Muscle of back (tissue), 13 donors: ENCODE measurements at places on chromosomes 11 and 22. TPM values are rescaled to one million over a fixed set of nuclear protein-coding genes. Genes with fewer than 3 reads are reported as not detected.

P2RY6 gene
- 2.1 TPM for polyA plus RNA-seq

NADSYN1 gene
- 16.7 TPM for polyA plus RNA-seq

DNA sequence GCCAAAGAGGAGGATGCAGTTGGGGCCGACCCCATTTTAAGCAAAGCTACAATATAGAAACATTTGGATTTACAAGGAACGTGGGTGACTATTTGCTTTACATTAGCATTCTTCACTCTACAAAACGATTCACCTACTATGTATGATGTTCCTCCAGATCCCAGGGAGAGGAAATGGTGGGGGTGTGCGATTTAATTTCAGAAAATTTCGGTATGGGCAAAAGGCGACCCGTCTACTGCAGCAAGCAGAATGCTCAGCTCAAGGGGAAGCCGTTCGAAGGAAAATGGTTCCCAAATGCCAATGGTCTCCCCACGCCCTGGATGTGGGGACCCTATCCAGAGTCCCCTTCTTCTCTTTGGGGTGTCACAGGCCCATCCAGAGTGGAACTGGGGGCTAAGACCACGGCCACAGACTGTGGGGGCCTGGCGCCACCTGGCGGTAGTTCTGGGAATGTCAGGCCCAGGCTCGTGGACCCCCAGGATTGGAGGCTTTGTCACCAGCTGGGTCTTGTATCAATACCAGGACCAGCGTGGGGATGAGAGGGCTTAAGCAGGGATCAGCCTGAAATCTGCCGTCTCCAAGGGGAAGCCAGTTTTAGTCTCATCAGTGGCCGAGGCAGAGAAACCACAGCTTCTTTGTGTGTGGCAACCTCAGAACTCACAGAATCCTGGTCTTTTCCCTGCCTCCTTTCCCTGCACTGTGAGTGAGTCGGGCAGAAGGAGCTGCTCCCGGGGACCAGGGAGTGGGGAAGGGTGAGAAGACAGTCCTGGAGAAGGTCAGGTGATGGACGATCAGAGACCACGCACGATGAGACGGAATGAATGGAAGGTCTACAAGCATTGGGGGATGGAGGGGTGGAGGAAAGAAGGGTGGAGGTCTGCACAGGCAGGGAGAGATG, 8.4 kb downstream of the LRRC10B start:
- DNase-seq = peak; percentile 71

GRCh38 chr11:76392870-76393269, 11.7 kb downstream of the GVQW3 start:
- no peak for DNase-seq

GRCh38 chr11:6433998-6434660, 6.7 kb downstream of the HPX start:
- DNase-seq = no peak

YPEL1 gene
- 14.6 TPM for polyA plus RNA-seq

DNA sequence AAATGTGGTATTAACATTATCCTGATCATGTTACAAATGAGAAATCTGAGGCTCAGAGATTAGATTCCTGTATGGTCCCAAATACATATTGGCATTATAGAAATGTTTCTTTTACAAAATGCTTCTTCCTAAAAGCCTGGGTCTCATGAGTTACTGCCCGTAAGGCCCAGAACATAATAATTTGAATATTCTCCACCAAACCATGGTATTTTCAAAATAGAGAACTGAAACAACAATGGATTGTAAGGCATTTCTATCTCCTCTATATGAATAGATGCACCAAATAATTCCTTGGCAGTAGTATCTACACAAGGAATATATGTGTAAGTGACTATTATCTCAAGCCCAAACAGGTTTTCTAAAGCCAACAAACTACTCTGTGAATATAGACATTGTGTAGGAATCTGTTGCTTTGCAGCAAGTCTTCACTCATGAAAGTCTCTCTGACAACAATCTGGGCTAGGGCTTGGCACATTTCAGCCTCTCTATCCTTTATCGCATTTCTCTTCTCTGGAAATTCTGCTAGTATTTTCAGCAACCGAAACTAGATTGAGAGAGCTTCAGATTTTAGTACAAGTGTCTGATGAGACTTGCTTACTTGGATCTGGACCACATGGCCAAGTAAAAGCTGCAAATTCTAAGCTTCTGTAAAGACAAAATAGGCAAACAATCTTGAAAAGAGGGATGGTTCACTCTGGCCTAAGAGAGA, 112.8 kb upstream of the ARHGAP20 start:
- no peak for DNase-seq

DNA sequence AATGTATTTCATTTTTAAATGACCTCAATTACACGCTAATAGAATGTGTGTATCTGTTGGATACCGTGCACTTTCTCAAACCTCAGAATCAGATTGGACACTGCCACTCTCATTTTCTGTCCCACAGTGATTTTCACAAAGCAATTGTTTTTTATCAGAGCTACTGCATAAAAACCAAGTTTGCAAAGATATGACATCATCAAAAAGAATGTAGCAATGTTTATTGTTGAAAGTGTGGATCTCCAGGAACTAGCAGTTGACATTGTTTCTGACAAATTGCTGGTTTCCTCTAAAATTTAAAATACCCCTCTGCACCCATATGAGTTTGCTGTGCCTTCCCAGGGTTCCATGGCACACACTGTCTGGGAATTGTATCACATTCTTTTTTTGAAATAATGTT, 362.7 kb upstream of the DDI1 start:
- no peak for DNase-seq
